ENCODE measurements at places on chromosomes 3 and 15.

- DNase-seq: no peak
Observed at GRCh38 chr3:72313308-72313707, 528.4 kb upstream of the PROK2 start.

GRCh38 chr3:106176734-106177133 lies 307.9 kb upstream of the CBLB start:
- no peak for DNase-seq

GRCh38 chr3:114290911-114291901 lies 2.6 kb upstream of the TIGIT start:
- no peak for DNase-seq

DNA sequence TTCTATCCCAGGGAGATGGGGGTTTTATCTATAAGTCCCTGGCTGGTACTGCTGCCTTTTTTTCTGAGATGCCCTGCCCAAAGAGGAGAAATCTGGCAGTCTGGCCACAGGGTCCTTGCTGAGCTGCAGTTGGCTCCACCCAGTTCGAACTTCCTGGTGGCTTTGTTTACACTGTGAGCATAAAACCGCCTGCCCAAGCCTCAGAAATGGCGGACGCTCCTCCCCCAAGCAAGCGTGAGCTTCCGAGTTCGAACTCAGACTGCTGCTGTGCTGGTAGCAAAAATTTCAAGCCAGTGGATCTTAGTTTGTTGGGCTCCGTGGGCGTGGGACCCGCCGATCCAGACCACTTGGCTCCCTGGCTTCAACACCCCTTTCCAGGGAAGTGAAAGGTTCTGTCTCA lies 126.8 kb upstream of the SUCLG2 start:
- no peak for DNase-seq

- DNase-seq: no peak
Observed at GRCh38 chr3:103385961-103386656, 951.3 kb downstream of the ZPLD1 start.

- no peak for DNase-seq
Observed at GRCh38 chr15:35362195-35362829, 183.7 kb downstream of the DPH6 start.

GRCh38 chr3:16377196-16377595 lies 112.2 kb downstream of the OXNAD1 start:
- no peak for DNase-seq

GRCh38 chr3:57840473-57840872 lies 84.4 kb downstream of the SLMAP start:
- no peak for DNase-seq

GRCh38 chr3:50616003-50616769 lies 765 bp upstream of the MAPKAPK3 start:
- DNase-seq: peak; percentile 82

GRCh38 chr3:50630877-50631276 lies 13.9 kb downstream of the MAPKAPK3 start:
- DNase-seq: no peak

- DNase-seq: no peak
Observed at GRCh38 chr15:100958326-100959065, 39.3 kb downstream of the LRRK1 start.

DNA sequence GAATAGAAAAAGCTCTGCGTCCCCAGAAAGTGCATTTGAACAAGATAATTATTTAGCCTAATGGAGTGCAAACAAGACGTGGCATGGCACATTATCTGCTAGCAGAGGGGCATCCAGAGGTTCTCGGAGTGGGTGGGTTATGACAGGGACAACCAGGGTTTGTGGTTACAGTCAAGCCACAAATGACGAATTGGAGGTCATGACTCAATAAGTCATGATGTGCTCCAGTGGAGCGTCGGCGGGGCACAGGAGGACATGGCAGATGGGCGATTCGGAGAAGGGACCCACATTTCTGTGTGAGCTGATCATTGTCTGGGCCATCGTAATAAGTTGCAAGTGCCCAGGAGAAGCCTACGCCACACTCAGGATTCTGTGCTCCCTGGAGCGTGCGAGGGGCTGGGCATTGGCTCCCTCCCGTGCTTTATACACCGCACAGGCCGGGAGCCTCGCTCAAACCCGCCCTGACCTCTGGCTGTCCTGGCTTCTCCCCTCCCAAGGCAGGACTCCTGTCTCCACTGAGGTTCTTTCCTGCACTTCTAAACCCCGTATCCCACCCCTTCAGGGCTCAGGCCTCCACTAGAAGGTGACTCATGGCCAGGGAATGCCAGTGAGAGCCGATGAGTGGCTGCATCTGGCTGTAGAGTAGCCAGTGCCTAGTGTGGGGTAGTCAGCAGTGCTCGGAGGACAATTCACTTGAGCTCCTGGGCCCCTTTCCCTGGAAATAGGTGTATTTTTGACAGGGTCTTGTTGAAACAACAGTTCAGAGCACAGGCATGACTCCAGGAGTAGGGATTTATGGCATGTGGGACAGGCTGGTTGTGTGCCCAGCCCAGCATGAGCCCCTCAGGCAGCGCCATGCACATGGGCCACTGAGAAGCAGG lies 67.4 kb downstream of the GRIP2 start:
- no peak for DNase-seq

- no peak for DNase-seq
Observed at GRCh38 chr3:69806735-69807438, 67.6 kb downstream of the MITF start.

DNA sequence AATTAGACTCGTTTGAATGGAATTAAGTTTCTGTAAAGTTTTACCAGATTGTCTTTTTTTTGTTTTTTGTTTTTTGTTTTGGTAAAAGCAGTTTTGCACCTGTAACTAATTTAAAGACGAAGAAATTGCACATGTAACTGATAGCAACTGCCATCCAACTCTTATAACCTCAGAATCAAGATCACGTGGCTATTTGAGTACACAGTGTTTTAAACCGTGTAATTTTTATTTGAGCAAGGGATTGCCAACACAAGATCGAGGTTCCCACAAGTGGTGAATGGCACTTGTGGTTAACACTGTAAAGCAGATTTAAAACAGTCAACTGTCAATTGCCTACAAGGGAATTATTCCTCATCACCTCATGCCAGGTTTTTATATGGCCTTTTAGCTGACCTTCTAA lies 67.3 kb downstream of the PPARG start:
- no peak for DNase-seq

DNA sequence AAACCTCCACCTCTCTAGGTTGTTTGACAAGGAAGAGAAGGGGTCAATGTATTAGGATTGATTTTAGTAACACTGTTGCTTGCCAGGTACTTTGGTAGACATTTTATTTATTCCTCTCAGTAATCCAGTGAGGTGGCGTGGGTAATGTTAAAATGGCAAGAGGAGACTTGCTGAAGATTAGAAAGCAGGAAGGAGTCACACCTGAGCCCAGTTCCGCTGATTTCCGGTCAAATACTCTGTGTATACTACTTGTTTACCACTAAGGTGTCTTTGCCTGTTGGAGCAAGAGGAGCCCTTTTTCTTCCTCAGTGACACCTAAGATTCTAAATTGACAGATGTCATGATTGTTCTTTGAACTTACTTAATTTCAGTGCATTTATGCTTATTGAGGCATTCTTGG lies 1.7 kb downstream of the OXNAD1 start:
- no peak for DNase-seq

DNA sequence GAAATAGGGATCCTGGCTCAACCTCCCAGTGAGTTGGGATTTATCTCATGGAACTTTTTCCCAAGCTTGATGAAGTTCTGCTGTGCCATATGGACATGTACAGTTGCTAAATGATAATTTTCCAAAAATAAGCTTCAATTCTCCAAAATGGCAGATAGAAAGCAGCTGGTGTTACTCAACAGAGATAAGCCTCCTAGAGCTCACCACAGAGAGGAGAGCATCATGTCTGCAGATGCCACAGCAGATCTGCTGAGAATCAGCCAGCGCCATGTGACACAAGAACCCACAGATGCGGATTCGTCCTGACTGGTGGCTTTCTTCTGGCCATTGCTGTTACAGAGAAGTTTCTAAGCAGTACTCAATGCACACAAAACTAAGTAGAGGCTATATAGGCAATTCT lies 50.6 kb downstream of the AGTR1 start:
- no peak for DNase-seq

DNA sequence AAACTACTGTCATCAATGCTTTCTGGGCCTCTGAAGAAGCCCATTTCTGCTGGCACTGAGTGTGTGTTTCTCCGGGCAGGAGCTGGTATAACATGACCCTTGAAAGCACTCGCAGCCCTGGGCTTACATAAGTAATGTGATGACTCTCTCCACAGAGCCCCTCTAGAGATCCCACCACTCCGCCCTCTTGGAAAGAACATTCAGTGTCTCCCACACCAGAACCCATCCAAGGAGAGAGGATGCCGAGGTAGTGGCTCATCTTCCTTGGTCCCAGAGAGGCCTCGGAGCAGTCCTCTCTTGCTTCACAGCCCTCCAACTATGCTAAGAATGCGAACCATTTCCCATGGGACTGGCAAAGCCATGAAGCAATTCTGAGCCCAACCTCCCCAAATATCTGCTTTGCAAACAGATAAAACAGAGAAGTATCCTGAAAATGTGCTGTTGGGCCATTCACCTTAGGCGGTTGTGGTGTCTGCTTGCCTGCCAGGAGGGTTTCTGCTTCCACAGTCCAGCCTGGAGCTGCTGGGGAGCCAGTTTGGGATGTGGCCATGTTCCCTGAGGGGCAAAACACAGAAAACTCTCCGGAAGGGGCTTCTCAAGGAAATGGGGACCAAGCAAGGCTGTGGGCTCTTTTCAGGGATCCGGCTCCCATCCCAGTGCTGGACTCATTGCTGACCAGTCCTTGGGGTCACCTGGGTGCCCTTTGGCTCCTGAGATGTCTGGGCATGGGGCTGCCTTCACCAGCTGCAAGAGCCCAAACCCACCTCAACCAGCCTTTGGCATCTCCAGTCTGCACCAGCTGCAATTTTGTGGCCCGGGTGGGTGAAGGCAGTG lies 47.3 kb downstream of the AMOTL2 start:
- DNase-seq: no peak

DNA sequence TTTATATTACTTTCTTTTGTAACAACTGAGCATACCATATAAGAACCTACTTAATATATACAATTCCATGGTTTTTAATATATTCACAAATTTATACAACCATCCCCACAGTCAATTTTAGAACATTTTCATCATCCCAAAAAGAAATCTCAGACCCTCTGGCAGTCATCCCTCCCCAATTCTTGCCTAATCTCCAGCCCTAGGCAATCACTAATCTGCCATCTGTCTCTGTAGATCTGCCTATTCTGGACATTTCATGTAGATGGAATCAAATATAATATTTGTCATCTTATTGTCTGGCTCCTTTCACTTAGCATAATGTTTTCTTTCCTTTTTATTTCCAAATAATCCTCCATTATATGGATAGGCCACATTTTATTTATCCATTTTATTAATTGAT lies 92.5 kb downstream of the LARS2 start:
- DNase-seq: no peak

GRCh38 chr15:52734329-52734728 lies 55.1 kb upstream of the ATOSA start:
- DNase-seq: no peak

GRCh38 chr3:59759298-59760031 lies 709.6 kb upstream of the CFAP20DC start:
- no peak for DNase-seq
